ENCODE measurements at places on chromosomes 2 and 18.

DNA sequence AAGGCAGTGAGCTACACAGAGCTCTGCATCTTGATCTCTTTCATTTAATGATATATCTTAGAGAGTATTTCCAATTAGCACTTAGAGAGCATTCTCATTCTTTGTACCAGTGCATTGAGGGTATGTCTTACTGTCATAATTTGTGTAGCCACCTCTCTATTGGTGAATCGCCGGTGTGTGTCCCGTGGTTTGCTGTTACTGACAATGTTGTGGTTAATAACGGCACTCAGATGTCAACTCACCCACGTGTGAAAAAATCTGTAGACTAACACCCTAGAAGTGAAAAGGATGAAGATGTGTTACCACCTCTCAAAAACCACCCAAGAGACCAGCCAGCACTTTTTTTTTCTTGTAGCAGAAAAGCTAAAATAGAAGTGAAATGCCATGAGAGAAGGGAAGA is 37.1 kb downstream of the TEX51 start:
- no peak for DNase-seq

DNA sequence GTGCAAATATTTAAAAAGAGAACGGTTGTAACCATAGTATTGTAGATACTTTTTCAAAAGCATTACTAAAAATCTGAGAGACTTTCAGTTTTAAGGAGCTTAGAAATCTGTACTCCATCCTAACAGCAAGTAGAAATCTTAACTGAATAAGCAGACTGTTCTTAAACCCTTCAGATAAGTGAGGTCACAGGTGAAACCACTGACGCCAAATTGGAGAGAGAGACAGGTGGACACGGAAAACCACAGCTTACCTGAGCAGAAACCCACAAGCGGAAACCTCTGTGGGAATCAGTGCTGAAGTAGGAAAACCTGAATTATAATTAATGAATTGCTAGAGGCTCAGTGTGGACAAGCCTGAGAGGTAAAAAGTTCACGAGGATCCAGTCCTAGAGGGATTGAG is 959.4 kb upstream of the CELF4 start:
- DNase-seq, result no peak

DNA sequence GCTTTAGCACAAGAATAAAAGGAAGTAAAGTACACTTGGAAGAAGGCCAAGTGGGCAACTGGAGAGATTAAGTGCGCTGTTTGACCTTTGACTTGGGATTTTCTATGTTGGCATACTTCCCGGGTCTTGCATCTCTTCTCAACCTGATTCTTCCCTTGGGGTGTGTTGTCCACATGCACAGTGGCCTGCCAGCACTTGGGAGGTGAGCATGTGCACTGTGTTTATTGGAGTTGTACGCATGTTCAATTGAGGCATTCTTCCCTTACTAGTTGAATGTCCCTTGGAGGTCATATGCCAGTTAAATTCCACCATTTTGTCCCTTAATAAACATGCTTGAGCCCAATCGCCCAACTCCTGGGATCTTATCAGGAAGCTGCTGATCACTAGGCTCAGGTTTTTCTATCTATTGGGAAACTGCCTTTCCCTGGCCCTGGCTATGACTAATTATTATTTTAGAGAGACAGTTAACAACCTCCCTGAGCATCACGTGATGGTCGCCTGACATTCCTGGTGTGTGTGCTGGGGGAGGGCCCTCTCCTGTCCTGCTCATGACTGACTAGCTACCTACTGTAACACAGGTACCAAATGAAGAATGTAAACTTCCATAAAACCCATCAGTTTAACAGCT is 62.5 kb upstream of the RAPGEF4 start:
- no peak for DNase-seq

DNA sequence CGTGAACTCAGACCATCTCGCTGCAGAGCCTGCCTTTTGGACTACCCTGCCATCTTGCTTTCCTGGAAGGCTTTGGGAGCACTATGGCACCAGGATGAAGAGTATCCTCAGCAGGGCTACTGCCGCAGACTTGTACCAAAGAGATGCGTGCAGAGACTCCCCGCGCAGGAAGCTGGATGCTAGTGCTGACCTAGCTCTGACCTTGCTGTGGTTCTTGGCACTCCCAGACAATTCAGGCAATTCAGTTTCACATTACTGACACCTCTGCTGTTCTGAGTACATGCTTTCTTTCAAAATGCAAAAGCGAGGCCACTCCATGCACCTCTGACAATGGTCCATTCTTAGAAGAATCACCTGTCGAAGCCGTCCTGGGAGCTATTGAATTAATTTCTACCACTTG is 251.5 kb upstream of the MEX3C start:
- DNase-seq, result no peak

DNA sequence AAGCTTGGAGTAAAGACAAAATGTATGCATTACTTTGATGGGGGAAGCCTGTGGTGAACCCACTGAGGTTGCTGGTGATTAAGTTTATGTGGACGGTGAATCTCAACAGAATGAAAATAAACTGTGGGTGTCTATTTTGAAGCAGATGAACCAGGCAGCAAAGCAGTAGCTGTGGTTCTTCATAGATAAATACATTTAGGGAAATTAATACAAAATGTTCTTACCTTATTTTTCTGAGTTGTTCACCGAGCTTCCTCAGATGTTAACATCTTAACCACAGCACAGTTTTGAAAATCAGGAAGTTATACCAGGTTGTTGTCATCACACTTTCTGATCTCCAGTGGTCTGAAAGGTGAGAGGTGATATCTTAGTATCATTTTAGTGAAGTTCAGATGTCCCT is 53.9 kb downstream of the NCK2 start:
- DNase-seq, result no peak

- no peak for DNase-seq
Observed at GRCh38 chr2:177246000-177246399, 18.5 kb downstream of the NFE2L2 start.

DNA sequence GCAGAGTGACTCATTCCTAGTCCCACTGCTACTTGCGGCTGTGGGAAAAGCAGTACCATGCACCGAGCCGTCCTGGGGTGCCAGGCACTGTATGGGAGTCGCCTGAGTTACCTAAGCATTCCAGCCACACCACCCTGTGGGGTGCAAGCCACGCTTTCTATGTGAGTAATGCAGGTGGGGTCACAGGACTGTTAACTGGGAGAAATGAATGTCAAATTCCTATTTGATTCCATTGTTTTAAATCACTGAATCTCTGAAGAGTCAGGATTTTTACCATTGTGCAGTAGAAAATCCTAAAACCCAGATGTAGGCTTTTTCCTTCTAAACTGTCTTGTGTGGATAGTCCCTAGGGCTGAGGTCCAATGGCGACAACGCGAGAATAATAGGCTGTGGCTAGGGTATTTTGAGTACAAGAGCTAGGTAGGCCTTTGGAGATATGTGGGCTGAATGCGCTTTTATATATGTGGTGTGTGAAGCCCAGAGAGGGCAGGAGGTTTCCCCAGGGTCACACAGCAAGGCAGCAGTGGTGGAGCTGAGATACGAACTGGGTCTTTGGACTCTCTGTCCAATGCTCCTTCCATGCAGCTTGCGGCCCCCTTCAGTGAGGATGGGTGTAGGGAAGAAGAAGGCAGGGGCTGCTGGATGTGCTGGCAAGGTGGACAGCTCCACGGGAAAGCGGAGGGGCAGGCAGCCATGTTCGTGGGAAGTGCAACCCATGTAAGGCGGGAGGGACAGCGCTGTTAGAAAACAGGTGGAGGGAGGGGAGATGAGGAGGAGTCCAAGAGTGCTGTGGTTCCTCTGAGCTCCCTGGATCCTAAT is 83.2 kb downstream of the DDX1 start:
- DNase-seq, result no peak

DNA sequence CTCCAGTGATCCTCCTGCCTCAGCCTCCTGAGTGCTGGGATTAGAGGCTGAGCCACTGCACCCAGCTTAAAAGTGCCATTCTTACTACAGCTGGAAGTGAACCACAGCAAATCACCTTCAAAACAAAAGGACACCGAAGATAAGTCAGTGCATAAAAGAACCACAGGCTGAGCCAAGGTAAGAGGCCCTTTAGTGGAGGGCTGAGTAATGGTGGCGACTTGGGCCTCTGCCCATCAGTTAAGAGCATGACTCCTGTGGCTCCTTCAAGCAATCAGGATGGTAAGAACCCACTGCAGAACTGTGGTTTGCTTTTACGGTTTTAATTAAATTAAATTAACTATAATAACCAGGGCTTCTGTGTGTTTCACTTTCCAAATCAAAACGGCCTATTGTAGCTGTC is 75.1 kb downstream of the CTAGE1 start:
- DNase-seq, result no peak

- DNase-seq, result no peak
Observed at GRCh38 chr18:12315490-12315889, 7.4 kb downstream of the TUBB6 start.

DNA sequence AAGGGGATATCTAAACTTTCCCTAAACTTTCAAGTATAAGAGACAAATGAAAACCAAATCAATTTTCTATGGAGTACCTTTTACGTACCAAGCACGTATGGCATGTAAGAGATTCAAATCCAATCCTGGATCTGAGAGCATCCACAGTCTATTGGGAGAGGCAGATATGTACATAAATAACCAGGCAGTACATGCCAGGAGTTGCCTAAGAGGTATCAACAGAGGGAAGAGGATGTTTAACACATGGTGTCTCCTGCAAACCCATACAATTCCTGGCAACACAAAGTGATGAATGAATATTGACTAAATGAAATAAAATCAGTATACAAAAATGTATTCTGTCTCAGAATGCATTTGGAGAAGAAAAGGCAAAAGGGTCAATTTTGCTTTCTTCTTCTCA is 116.6 kb downstream of the PIGN start:
- no peak for DNase-seq

DNA sequence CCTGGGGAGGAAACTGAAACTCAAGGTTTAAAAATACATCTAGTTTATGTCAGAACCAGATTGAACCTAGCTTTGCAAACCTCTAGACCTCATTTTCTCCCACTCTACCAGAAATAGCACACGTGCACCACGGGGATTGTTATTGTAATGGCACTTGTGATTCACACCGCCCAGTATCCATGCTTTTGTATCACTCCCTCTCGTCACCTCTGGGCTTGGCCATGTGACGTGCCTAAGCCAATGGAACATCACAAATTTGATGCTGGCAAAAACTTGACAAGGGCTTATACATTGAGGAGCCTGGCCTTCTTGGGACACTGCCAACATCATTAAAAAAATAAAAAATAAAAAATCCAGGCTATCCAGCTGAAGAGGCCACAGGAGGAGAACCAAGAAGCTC is 495.8 kb upstream of the POU3F3 start:
- no peak for DNase-seq

GRCh38 chr2:15607709-15608391 is 16.2 kb downstream of the DDX1 start:
- DNase-seq, result no peak

DNA sequence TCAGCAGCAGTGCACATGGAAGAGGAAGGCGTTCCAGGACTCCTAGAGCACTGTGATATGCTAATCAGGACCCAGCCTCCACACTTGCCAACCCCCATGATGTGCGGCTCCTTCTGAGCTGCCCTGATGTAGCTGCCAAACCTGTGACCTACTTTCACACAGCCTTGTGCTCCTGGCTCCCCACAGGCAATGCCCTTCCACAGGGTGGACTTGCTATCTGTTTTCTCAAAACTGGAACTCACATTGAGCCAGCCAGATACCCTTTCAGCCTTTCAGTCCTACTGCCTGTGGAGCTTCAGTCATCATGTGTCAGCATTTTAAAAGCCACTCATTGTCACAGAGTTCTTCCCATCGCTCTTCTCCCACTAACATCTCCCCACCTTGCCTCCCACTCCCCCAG is 181.6 kb downstream of the AFF3 start:
- no peak for DNase-seq

DNA sequence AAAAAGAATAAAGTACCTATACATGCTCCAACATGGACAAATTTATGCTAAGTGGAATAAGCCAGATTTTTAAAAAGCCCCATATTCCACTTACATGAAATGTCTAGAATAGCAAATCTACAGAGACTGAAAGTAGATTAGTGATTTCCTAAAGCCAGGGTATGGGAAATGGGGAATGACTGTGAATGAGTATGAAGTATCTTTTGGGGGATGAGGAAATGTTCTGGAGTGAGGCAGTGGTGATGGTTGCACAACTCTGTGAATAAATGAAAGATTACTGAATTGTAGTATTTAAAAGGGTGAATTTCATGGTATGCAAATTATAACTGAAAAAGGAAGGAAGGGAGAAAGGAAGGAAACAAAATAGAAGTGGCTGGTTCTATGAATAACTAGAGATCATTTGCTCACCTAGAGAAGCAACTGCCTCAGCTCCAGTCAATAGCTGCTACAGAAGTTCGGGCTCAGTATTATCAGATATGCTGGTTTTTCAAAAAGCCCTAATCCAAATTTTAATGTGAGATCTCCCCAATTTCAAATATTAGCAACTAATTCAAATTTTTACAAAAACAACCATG is 39.3 kb downstream of the MAP3K2 start:
- DNase-seq, result no peak

GRCh38 chr18:36446059-36446458 is 148.5 kb downstream of the FHOD3 start:
- DNase-seq, result no peak

DNA sequence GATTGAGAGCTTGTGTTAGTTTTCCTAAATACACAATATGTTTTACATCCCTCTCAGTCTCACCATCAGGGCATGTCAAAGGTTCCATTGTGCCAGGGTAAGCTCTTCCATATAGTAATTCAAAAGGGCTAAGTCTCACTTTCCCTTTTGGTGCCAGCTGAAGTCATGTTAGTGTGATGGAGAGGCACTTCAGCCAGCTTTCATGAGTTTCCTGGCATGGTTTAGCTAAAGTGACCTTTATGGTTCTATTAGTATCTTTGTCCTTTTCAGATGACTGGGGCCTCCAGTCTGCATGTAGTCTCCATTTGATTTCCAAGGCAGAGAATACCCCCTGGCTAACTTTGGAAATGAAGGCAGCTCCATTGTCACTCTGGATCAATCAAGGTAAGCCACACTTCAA is 27.2 kb downstream of the NAT8 start:
- DNase-seq, result no peak

GRCh38 chr2:173884025-173884802 is 81.0 kb downstream of the SP3 start:
- no peak for DNase-seq

DNA sequence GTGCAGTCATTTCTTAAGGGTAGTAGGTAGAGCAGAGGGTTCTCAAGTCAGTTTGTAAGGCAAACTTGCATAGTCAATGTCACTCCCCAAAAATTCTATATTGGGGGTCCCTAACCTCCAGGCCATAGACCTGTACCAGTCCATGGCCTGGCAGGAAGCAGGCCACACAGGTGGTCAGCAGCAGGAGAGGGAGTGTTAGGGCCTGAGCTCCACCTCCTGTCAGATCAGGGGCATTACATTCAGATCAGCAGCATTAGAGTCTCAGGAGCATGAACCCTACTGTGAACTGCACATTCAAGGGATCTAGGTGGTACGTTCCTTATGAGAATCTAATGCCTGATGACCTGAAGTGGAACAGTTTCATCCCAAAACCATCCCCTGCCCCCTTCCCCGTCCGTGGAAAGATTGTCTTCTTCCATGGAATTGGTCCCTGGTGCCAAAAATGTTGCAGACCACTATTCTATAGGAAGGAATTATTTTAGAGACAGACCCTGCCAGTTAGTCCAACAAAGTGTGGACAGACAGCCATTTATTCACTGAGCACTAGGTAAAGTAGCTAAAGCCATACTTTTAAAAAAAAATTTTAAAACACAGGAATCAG is 6.7 kb downstream of the COA5 start:
- no peak for DNase-seq
